ENCODE measurements at places on chromosomes 6 and 20.

GRCh38 chr6:9316831-9317230 is 881.5 kb upstream of the SLC35B3 start:
- DNase-seq = no peak

DNA sequence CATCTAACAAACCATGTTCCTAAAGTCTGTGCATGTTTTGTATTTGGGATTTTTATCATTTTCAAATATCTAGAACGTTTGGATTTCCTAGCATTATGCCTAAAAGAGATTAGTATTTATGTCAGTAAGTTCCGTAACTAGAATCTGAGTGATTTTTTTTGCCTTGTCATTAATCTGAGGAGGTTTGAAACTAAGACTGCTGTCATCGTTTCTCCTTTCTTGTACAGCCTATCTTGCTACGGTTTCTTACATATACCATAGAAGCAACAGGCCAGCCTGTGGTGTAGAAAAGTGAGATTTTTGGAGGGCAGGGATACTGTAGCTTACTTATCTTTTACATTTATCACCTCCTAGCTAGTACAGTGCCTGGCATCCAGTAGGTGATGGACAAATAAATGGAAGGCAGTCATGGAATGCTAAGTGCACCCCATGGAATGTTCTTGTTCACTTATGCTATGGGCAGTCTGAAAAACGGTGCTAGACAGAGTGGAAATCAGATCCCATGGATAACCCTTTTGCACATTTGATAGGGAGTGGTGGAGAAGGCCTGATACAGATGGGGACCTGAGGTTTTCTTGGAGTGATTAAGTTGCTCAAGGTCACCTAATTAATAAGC is 93.9 kb downstream of the ARID1B start:
- no peak for DNase-seq

GRCh38 chr6:129499843-129500219 is 210.1 kb downstream of the ARHGAP18 start:
- DNase-seq = no peak

DNA sequence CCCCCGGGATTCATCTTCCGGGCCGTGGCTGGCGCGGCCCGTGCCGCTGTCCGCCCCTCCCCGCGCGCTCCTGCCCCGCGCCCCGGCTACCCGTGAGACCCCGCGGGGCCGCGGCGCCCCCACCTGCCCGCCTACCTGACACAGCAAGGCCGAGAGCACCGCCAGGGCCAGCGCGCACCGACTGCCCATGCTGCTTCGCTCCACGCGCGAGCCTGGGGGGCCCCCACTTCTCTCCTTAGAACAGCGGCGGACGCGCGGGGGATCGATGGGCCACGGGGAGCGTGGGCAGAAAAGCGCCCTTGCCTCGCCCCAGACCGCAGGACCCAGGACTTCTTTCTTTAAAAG is 955 bp downstream of the DLL1 start:
- DNase-seq = no peak

GRCh38 chr6:26478985-26479278 is 21.2 kb upstream of the BTN1A1 start:
- DNase-seq = no peak
